EH (cell line): ENCODE measurements at places on chromosomes 7 and 10.

- DNase-seq: no peak
Observed at GRCh38 chr7:137839903-137840779, 6.6 kb downstream of the DGKI start.

- no peak for DNase-seq
Observed at GRCh38 chr7:142774826-142775225, 4.1 kb downstream of the PRSS2 start.

- no peak for DNase-seq
Observed at GRCh38 chr7:125467996-125468854, 538.6 kb upstream of the POT1 start.

DNA sequence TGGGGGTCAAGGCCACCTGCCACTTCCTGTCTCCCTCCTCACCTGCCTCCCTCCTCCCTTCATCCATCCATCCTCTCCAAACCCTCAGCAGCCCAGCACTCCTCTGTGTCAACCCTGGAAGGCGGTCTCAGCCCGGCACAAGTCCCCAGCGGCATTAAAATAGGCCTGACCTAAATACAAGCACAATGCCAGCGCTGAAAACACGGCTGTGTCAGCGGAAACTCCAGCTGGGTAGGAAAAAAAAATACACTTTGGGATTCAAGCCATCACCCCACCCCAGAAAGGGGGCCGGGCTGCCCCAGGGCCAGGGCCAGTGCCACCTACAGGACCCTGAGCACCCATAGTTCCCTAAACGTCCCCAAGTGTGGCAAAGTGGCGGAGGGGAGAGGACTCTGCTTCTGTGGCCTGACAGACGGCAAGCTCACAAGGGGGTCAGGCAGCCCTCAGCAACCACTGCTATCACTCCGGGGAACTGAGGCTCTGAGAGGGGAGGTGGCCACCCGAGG is 22.7 kb upstream of the GTF2IRD1 start:
- no peak for DNase-seq

DNA sequence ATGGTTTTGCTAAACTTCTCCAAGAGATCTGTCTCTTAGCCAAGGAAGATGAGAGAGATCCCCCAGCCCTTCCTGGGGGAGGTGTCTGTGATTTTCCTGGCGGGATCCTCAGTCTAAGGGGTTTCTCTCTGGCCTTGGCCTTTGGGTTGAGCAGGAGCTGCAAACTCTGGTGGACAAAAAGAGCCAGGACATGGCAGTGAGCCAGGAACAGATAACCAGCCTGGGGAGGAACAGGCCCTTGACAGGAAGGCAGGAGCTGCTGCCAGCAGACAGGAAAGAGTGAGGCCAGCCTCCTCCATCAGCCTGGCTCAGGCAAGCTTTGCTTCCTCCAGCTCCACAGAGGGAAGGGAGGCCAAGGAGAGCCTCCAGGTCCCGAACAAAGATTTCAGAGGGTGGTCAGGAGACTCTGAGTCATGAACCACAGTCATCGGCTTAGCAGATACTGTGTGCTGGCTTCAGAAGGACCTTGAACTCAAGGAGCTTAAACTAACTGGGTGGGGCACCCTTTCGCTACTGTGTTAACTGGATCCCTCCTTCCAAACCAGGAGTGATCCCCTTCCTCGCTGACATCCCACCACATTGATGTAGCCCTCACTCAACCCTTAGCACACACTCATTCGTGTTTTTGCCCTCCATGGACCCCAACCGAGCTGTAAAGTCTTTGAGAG is 34.7 kb downstream of the DDIT4 start:
- peak; percentile 79 for DNase-seq

DNA sequence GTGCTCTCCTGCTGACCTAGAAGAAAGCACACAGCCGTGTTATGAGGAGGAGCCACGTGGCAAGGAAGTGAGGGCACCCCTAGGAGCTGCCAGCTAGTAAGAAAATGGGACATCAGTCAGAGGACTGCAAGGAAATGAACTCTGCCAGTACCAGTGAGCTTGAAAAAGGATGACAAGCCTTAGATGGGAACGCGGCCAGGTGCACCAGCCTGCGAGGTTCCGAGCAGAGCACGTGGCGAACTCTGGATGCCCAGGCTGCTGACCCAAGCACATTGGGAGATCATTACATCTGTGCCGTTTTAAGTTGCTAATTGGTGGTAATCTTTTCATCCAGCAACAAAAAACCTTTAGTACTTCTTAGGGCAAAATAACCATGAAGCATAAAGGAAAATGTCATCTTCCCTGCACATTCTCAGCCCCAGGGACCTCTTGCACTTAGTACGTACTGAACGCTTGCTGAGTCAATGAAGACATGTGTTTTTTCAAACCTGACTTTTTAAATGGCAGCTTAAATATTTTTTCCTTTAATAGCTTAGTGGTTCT is 69.4 kb downstream of the AMZ1 start:
- DNase-seq: no peak

DNA sequence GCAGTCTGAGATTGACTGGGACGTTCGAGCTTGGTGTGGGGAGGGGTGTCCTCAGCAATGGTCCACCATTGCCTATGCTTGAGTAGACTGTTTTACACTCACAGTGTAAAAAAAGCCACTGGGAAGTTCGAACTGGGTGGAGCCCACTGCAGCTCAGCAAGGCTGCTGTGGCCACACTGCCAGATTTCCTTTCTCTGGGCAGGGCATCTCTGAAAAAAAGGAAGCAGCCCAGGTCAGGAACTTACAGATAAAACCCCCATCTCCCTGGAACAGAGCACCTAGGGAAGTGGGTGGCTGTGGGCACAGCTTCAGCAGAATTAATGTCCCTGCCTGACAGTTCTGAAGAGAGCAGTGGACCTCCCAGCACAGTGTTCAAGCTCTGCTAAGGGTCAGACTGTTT is 80.3 kb downstream of the BICC1 start:
- DNase-seq: no peak

DNA sequence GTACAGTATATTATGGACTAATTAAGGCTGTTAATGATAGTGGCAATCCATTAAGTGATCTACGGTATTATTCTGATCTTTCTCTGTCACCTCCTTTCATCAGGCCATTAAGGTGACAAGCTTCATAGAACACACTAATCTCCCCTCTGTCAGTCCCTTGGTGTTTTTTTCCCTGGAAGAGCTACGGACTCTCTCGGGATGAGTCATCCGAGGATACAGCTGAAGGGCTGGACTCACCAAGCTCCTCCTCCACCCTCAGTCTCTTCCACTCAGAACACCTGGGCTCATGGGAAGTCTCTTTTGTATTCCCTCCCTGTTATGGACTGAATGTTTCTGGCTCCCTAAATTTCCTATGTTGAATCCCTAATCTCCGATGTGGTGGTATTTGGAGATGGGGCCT is 69.8 kb upstream of the PLXNA4 start:
- no peak for DNase-seq

- DNase-seq: no peak
Observed at GRCh38 chr10:44422570-44423101, 37.7 kb upstream of the CXCL12 start.

GRCh38 chr7:43926798-43927123 is 525 bp downstream of the UBE2D4 start:
- DNase-seq: no peak

DNA sequence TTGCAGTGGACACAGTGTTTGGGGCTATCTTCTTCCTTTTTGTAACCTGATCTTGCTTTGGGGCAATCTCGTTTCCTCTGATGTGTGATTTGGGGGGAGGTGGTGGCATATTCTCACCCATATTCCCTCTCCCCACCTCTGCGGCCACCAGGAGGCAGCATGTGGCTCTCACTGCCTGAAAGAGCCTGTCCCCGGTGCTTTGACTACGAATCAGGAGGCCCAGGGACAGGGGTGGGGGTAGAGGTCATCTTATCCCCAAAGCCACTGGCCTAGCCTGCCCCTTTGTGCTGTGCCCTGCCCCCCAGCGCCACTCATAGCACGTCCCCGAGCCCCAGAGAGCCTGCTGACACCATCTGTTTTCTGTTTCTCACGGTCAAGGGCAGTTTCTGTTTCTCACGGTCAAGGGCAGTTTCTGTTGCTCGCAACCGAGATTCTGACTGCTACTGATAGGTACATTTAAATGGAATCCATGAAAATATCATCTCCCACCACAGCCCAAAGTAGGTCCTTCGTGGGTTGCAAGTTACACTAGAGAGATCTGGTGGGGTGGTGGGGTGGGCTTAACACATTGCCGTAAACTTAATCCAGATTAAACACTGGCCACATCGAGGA is 28.2 kb downstream of the PHYH start:
- DNase-seq: peak; percentile 29

GRCh38 chr10:36358736-36359135 is 716.6 kb upstream of the FZD8 start:
- DNase-seq: peak; percentile 33

DNA sequence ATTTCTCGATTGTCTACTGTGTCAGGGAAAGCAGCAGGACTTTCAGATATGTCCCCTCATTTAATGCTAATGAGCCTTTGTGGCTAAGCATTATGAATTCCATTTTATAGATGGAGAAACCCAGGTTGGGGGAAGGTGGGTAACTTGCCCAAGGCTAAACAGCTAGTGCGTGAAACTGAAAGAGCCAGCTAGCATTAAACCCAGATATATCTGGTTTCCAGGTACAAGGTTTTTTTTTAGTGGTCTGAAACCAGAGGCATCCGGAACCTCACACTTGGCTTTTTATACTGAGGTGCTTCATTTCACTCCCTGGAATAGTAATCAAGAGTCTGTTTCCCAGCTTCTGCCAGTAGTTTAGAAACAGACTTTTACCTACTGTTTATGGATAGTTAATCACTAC is 694.8 kb downstream of the PHTF2 start:
- DNase-seq: no peak

- no peak for DNase-seq
Observed at GRCh38 chr10:70354556-70354955, 27.9 kb downstream of the LRRC20 start.

DNA sequence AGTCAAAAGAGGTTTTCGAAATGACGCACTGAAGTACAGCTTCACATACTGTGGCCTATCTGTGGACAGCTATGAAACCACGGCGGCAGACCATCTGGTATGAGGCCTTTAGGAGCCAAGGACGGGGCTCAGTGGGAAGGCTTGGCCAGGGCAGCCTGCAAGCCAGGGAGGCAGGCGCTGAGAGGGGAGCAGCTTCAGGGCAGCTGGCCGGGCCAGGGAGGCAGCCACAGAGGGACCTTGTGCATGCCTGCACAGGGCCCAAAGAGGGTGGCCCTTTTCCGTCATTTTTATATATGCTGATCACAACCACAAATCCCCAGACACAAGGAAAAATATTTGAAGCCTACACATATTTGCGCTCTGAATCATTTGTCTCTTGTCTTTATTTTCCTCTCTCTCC is 13.5 kb downstream of the CALD1 start:
- DNase-seq: peak; percentile 70

- no peak for DNase-seq
Observed at GRCh38 chr7:151342811-151343210, 1.2 kb downstream of the NUB1 start.

- no peak for DNase-seq
Observed at GRCh38 chr10:69952821-69953221, 99.8 kb upstream of the MACROH2A2 start.

GRCh38 chr7:153835103-153835502 is 217.1 kb upstream of the DPP6 start:
- no peak for DNase-seq

DNA sequence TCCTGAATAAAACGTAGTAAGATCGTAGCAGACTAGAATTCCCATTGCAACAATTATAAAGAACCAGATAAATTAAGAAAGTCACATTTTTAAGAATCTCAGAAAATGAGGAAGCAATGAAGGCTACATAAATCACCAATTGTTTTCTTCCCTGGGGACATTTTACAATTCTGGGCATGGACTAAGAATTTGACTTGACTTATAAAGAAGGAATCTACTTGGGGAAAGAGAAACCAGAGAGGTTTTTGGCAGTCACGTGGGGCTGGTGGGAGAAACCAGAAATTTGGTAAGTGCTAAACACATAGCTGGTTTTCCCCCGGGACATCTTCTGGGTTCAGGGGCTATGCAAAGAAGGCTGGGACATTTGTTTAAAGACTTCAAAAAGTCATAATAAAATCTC is 109.8 kb upstream of the IL6 start:
- DNase-seq: peak; percentile 76

- no peak for DNase-seq
Observed at GRCh38 chr10:119976421-119976820, 83.9 kb downstream of the SEC23IP start.

- no peak for DNase-seq
Observed at GRCh38 chr7:131607291-131608115, 51.1 kb upstream of the PODXL start.

DNA sequence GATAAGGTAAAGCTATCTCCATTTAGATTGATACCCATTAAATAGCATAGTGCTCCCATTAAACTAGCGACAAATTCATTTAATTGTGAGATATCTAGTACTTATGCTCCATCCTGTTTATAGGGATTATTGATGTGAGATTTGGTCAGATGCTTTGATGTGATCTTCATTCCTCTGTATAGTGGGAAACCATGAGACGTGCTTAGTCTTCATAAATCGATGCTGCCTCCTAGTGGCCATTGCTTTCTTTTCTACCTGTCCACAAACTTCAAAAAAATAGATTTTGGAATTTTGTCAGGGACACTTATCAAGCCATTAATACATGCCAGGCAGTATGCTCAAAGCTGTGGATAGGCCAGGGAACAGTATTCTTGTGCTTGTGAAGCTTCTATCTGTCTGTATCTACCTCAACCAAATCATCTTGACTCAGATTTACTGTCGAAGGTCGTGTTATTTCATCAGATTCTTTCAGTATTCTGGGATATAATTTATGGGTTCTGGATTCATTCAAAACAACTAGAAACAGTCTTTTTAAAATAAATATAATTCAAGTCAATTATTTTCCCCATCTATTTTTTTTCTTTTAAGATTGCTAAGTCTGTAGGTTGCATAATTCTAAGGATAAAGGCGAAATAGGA is 12.0 kb downstream of the LSM8 start:
- peak; percentile 66 for DNase-seq

DNA sequence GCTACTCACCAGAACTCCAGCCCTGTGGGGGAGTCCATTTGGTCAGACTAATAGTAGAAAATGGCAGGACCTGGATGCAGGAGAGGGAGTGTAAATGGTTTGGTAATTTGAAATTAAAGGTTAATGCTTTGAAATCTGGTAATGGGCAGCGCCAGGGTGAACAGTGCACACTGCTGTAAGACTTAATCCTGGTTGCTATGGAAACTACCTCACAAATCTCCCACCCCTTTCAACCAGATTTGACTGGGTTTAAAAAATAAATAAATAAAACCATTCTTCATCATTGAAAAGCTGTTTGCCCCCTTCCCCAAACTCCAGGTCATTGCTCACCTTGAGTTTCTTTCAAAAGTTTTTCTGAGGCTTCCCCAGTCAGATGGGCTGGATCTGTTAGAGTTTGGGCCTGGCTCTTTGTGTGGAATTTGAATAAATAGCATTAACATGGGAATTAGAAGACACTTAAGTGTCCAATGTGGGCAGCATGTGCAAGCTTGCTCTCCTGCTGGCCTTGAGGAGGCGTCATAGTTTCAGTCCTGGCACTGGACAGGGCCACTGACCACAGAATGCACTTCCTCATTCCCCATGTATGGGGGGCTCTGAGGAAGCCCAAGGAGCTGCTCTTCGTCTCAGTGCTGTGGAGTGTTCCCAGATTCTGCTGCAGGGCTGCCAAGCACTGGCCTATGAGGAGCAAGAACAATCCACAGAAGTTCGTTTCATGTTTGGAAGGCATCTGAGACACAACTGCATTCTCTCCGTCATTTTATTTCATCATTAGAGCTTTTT is 90.7 kb downstream of the LRRC4 start:
- peak; percentile 39 for DNase-seq
